ENCODE measurements at places on chromosomes 5 and 9.
A peak's percentile ranks its signal among the peaks of the same experiment; 100 is the strongest.

- no peak for DNase-seq
Measured at GRCh38 chr5:95918421-95919006, 43.1 kb downstream of the ELL2 start.

DNA sequence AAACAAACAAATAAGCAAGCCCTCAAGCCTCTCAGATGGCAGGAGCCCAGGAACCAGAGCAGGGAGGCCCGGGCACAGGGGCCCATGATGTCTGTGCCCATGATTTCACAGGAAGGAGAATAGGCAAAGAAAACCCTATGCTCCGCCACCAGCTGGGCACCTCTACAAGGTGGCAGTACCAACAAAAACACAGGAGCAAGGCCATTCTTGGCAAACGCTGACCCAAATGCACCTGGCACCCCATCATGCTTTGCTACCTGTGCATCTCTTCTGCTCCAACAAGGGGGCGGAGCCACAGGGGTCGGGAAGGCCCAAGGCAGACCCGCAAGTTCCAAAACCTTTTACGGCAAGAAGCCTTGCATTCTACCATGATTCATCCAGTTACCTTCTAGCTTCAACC, 3.1 kb downstream of the BRD3 start:
- DNase-seq, result no peak

GRCh38 chr5:8508231-8508630, 639.3 kb downstream of the MTRR start:
- DNase-seq, result no peak

DNA sequence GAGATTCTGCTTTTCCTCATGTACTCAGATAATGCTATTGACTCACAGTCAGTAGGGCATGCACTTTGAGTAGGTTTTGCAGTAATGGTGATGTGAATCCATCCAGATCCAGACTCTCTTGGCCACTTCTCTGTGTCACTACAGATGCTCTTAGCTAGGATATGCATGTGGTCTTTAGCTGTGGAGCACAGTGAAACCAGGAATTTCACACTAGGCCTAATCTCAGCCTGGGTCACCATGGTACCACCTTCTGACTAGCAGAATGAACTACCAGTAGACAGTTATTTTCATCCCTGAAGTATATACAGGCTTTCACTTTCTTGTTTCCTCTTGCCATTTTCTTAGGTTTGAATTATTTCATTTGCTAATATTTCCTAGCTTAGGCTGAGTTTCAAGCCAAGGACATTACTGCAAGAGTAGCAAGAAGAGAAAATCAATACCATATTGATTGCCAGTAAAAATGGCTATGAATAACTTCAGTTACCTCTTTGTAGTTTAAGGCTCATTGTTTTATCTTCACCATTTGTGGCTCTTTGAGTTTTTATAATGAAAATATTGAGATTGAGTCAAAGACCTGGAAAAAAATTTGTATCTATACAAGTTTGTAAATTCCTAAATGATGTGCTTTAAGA, 28.4 kb upstream of the CSNK1G3 start:
- no peak for DNase-seq

DNA sequence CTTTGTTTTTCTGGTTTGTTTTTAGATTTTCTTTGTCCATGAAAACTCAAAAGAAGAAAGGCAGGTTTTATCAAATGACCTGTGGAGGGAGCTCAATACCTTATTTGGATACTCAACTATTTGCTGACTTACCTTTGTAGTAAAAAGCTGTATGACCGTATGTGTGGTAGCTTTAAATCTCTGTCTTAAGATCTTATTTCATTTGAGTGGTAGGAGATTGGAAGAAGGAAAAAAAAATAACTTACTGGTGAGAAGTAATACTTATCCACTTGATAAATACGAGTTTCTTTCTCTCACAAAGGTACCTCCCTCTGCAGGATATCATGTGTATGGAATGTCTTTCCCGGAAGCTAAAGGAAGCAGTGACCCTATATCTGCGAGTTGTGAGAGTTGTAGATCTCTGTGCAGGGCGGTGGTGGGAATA, 15.0 kb downstream of the FBXO38 start:
- DNase-seq, result no peak

DNA sequence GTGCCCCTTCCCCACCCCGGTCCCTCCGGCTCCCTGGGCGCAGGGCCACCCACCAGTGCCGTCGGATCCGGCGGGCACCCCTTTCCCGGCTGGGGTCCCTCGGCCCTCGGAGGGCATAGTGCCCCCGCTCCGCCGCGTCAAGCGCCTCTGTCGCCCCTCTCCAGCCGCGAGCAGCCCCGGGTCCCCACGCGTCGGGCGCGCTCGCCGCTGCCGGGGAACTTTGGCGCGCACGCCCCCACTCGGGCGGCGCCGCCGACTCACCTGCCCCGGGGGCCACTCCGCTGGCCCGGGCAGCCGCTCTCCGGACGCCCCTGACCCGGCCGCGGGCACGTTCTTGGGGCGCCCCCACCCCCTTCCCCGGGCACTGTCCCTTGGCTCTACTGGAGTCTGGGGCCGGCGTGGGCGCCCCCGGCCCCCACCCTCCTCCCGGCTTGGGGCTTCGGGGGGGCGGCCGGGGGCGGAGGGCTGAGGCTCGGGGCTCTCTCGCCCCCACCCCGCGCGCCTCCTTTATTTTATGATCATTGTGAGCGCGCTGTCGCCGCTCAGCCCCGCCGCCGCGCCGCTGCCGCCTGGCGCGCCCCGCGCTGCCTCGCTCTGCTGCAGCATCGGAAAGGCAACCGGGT, 1.1 kb upstream of the FAM78A start:
- no peak for DNase-seq

DNA sequence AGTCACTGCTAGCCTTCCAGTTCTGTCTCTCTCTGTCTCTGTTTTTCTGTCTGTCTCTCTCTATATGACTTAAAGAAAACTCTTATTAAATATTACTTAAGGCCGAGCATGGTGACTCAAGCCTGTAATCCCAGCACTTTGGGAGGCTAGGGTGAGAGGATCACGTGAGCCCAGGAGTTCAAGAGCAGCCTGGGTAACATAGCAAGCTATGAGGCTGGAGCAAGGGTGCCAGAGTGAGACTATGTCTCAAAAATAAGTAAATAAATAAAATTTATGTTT, 1.7 kb upstream of the GBGT1 start:
- DNase-seq, result no peak

DNA sequence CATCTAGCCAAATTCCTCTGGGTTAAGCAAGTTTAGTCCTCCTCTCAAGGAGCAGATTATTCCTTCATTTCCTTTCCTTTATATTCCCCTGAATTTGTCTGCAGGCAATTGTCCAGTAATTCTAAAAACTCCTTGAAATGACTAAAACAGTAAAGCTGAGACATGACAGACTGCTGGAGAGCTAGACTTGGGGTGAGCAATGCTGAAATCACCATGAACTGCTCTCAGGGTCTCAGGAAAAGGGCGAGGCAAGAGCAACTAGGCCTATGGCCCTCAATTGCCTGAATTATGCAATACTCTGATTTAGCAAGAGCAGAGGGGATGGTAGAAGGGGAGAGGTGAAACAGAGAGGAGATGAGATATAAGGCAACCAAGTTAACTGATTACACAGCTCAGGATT, 172.9 kb upstream of the NREP start:
- no peak for DNase-seq

GRCh38 chr9:127738666-127739065, 3.6 kb upstream of the TOR2A start:
- DNase-seq, result no peak

DNA sequence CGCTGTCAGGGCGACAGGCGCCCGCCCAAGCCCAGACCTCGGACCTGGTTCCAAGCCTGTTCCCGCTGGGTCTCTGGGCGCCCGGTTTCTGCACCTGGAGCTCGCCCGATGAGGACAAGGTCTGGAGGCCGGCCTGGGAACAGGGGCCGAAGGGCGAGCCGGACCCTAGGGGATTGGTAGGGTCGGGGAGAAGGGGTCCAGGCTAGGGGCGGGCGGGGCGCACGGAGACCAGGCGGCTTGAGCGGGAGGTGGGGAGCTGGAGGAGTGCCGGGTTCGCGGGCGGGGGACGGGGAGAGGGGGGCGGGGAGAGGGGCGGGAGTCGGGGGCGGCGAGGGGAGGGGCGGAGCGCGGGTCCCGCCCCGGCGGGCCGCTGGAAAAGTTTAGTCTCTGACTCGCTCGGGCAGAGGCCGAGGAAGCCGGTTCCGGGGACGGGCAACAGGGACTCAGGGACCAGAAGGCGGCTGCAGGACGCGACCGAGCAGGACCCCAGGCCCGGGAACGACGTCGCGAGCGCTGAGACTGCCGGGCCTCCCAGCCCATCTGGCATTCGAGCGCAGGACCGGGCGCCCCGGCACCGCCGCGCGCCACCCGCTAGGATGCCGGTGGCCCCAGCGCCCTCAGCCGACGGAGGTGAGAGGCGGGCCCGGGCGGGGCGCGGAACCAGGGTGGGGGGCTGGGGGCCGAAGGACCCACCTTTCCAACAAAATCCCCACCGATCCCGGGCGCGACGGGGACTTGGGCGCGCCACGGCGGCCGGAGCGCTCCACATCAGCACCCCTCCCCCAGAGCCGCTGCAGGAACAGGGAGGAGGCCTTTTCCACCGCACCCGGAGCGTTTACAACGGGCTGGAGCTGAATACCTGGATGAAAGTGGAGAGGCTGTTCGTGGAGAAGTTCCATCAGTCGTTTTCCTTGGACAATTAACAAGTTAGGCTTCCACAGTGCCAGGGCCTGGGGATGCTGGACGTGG, at the start of gene S1PR3:
TSS of gene S1PR3 (plus strand) at position 403 of the 969 bp plus-strand sequence. CDS start 9,733 bp downstream, outside the sequence.
- DNase-seq, result no peak

GRCh38 chr5:167937635-167937998, 353.8 kb upstream of the WWC1 start:
- DNase-seq, result no peak

- no peak for DNase-seq
Measured at GRCh38 chr5:149946118-149946517, 1.5 kb upstream of the PDE6A start.

DNA sequence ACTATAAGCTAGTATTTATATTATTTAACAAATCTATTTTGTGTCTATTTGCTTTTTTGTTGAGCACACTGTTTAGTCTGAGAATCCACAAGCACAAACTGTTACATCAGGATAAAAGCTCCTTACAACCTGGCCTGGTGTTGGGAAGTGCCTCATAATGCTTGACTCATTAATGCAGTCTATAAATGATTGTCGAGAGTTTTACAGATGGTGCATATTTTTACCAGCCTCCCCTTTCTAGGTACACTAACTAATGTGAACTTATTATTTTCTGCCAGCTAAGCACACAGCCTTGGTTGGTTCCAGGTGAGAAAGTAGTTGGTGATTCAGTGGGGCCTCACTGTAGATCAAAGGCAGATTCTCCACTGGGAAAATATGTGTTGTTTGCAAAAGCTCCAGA, 151.0 kb upstream of the ADAMTS16 start:
- DNase-seq, result no peak

DNA sequence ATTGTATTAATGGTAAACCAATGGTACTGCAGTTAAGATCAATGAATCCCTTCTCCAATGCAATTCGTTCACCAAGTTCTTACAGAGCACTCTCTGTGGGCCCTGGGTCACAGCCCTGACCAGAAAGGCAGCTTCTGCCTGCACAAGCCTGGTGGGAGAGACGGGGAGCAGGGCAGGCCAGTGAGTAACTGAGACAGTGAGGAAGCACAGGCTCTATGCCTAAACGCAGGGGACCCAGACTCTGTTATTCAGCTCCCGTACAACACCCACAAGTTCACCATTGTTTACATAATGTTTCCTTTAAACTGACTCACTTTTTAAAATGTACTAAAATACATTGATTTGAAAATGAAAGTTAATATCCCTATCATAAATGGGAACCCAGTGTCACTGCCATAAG, 40.5 kb upstream of the CTSL start:
- DNase-seq, result no peak

DNA sequence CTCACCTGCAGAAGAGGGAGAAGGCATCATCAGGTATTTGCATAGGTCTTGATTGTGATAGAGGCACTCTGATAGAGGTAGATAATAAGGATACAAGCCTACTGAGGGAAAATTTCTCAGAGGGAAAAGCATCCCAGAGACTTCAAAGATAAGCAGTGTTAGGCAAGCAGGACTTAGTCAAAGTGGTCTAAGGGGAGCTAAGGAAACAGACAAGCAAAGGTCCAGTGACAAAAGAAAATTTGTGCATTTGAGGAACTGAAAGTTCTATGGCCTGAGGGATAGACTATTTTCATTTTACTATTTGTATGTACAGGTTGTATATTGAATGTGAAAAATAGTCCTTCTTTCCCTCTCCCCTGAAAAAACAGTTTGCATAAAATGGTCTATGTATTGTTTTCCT, 27.4 kb downstream of the OXCT1 start:
- DNase-seq, result no peak

DNA sequence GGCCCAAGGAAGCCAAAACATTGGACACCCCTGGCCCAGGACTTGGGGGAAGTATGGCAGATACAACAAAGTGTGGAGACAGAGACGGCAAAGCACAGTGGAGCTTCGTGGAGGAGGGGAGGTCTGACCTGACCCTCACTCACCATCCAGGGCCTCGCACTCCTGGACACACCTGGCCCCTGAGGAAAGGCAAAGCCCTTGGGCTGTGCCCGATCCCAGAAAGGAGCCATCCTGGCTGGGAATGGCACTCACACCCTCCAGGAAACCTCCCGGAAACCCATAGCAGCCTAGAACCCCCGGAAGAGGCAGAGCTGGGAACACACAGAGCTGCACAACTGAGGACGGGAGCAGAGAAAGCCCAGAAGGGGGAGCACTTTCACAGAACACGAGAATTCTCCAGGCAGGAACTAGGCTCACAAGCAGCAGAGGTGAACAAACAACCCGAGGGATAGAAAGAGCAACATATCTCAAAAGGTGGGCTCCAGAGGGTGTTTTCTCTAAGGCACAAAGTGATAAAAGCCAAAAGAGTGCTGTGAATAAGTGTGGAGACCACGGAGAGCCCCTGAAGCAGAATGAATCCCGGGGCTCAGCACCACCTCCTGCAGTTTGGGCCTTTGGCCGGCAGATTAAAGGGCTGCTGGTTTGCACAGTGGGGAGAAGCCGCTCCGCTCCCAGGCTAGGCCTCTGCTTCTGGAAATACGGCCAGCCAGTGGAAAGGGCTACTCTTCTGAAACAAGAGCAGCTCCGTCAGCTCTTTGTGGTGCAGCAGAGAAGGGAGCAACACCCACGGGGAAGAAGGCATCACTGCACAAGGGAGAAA, 108.2 kb downstream of the UBE2R2 start:
- DNase-seq, result peak; percentile 46

DNA sequence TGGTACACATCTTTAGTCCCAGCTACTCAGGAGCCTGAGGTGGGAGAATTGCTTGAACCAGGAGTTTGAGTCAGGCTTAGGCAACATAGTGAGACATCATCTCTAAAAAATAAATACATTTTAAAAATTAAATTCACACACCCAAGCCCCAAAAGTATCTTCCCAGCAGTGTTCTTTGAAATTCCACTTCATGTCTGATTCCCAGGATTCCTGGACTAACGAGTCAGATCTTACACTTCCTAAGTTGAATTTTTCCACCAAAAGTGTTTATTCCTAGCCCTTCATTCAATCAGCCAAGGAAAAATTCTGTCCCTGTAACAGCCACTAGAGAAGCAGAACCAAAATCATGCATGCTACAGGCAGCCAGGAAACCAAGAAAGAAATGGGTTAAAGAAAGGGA, 970.9 kb downstream of the EFNA5 start:
- no peak for DNase-seq
